ENCODE measurements at places on chromosomes 7 and 10.
A peak's percentile ranks its signal among the peaks of the same experiment; 100 is the strongest.

DNA sequence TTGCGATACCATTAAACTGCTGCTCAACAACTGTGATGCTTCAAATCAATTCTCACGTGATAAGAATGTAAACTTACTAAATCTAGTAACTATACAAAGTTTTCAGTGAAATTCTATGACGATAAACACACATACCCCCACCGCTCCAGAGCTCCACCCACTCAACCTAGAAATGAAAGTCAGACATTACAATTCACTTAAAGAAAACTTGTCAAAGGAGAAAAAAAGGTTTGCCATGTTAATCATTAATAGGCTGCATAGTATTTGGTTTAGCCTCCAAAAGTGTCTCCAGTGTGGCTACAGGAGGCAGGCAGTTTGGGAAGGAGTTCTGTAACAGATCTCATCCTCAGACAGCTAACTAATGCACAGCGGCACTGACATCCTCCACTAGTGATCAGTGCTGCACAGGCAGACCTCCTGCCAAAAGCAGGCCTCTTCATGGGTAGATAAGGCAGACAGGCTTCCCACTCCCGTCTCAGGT lies 3.1 kb downstream of the HERPUD2 start:
- no peak for DNase-seq

DNA sequence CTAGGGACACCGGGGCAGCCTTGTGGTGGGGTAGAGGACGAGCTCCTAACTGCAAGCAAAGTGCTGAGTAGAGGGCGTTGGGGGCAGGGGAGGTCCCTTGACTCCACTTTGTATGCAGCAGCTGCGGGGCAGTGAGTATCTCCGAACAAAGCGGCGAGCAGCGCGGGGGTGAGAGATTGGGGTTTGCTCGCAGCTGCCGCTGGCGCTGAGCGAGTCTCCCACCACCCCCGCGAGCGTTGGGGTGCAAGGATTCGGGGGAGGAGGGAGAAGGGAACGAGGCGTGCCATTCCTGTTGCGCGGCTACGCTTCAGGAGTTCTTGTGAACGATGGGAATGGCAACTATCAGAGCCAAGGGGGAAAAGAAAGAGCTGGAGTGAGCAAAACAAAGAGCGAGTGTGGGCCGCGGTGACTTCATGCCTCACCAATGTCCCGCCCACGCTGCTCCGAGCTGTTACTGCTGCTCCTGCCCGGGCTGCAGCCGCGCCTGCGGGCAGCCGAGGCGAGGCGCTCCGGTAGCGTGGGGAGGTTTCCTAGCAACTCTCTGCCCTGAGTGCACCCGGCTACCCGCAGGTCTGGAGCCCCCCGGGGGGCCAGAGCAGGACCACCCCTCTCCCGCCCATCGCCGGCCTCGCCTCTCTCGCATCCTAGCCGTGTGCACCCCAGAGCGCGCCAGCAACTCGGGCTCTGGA lies at the start of gene ITGB8:
TSS of gene ITGB8 (plus strand) at position 662 of the 689 bp plus-strand sequence. CDS start 907 bp downstream, outside the sequence.
- peak; percentile 77 for DNase-seq

GRCh38 chr7:84757761-84758160 lies 429.1 kb downstream of the SEMA3D start:
- DNase-seq, result no peak

- no peak for DNase-seq
These were observed 526.7 kb upstream of the NRP1 start for GRCh38 chr10:33861016-33861704.

GRCh38 chr7:24891311-24891735 lies 88.7 kb downstream of the OSBPL3 start:
- DNase-seq, result no peak

DNA sequence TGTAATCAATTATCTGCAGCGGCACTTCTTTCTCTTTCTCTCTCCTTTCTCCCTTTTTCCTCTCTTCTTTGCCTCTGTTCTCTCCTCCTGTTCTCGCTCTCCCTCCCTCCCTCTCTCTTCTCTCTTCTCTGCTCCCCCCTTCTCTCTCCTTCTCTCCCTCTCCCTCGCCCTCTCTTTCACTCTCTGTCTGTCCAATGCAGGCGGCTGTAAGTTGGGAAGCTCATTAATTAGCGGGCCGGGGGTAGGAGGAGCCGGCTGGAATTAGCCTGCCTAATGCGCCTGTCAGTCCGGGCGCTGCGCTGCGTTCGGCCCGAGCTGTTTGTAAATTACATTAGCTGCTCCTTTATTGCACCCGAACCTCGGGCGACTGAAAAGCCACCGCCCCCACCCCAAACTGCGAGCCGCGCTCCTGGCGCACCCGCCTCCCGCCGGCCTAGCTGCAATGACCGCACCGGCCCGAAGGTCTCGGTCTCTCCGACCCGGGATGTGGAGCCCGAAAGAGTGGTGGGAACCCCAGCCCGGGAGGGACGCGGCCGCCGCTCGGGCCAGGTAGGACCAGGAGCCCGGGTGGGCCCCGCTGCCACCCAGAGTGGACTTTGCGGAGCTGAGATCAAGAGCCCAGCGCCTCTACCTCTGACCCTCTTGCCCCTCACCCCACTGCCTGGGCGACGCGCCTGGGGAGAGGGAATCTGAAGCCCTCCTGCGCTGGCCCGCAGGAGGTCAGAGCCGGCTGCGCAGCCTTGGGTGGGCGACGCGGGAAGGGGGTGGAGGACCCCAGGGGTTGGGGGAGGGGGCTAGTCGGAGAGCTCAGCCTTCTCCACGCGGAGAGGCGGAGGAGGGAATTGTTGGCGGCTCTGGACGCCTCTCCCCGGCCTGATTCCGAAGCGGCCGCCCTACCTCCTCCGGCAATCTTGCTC lies at the start of gene LBX1:
TSS of gene LBX1 (minus strand) at position 198 of the 917 bp plus-strand sequence. CDS start 648 bp downstream, outside the sequence.
- peak; percentile 22 for DNase-seq

DNA sequence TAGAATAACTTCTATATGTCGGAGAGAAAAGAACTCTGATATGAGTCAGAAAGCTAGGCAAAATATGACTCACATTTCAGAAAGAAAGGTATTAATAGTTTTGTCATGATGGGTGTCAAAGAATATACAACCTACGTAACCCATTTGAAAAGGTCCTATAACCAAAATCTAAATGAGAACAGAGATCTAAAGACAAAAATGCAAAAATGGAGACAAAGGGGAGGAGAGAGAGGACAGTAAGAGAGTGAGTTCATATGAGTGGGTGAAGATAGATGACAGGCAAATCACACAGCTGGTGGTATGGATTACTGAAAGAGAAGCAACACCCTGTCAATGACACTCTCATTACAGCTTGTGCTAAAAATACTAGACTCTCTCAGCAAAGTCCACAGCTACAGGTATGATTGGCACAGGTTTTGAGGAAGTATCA lies 25.6 kb downstream of the ANKMY2 start:
- no peak for DNase-seq

DNA sequence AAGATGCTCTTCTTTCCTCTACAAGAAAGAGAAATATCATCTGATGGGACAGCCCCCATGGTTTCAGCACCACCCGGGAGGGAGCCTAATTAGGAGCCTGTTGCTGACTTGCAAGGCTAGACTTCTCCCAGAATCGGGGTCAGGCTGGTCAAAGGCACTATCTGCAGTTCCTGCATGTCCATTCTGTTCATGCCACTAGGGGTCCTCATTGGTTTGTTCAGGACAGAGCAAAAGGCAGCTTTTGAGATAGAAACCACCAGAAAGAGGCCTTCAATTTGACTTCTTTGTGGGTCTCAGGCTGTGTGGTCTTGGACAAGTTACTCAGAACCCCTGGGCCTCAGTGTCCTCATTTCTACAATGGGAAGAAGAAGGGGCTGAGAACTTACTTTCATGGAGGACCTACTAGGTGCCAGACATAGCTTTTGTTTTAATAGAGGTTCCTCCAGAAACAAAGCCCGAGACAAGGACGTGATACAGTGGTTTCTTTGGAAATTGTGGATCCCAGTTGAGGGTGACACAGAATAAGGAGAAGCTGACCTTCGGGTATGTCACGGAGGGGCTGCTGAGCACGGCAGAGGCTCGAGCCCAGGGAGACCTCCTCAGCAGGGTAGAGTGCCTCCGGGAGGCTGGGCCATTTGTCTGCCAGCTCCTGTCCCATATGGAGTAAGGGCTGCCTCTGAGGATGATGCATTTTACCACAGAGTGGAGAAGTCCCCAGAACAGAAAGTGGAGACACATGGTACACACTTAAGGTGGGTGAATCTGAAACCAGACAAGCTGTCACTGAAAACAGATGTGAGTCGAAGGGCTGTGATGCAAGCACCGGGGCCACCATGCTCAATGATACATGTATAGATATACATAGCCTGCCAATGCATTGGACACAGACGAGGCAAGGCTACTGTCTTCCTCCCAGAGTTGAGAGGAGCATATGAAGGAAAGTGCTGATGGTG lies 33.1 kb upstream of the NEUROD6 start:
- peak; percentile 41 for DNase-seq

GRCh38 chr10:24375510-24375909 lies 166.6 kb downstream of the KIAA1217 start:
- no peak for DNase-seq

DNA sequence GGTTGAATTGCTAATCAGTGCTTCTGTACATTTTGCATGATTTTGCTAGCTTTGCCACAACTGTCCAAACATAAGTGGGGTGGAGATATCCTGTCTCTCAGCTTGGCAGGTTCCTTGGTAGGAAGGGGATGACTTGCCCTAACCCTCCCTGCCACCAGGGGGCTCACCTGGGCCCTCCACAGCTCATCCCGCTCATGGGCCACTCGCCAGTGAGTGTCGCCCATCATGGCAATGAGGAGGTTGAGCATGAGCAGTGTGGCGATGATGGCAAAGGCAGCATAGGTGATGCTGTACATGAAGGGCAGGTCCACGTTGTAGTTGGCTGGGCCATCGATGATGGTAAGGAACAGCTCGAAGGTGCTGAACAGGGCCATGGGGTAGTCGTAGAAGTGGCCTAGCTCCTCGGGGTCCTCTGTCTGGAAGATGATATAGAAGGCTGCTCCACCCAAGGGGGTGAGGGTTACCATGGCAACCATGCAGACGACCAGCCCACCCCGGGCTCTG lies 12.2 kb downstream of the TRPV6 start:
- no peak for DNase-seq

- DNase-seq, result no peak
These were observed 13.5 kb upstream of the SCRN1 start for GRCh38 chr7:30003098-30003497.

- DNase-seq, result no peak
These were observed 101.0 kb downstream of the AOAH start for GRCh38 chr7:36623247-36623646.

DNA sequence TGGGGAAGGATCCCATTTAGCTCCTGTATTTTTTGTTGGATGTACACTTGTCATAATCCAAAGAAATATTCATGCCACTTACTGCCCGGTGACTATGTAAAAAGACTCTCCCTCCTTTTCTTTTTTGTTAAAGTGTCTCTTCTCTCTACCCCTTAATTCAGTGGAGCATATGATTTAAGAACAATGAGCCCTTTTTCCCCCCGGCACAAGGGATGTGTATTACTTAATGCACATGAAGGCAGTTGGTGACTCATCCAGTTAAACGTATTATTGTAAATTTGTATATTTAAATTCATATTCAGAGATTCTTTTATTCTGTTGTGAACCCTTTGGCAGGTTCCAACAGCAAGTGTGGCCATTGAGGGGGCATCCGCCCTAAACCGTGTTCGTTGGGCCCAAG lies 241.9 kb downstream of the SLC25A13 start:
- no peak for DNase-seq

DNA sequence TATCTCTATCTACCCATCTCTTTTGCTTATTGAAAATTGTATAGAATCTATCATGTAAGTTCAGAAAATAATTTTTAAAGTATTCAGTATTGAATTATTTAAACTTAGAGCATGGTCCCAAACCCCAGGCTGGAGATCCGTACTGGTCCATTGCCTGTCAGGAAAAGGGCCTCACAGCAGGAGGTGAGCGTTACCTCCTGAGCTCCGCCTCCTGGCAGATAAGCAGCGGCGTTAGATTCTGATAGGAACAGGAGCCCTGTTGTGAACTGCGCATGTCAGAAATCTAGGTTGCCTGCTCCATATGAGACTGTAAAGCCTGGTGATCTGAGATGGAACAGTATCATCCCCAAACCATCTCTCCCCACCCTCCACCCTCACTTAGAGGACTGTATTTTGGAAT lies 266.0 kb upstream of the CNTNAP2 start:
- no peak for DNase-seq

DNA sequence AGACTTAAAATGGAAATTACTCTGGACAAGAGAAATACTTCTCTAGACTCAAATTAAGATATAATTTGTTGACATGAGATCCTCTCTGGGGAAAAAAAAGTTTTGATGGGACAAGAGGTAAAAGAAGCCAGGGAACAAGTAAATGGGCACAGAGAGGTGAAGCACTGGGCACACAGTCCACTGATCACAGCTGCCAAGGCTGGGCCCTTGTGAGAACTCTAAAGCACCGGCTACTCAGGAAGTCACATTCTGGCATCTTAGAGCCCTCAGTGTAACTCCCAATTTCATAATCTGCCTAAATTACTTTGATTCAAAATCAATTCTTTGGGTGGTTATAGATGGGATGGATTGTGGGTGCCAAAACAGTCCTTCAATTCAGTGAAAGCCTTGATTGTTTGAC lies 123.2 kb upstream of the CACNA2D1 start:
- DNase-seq, result peak; percentile 82

DNA sequence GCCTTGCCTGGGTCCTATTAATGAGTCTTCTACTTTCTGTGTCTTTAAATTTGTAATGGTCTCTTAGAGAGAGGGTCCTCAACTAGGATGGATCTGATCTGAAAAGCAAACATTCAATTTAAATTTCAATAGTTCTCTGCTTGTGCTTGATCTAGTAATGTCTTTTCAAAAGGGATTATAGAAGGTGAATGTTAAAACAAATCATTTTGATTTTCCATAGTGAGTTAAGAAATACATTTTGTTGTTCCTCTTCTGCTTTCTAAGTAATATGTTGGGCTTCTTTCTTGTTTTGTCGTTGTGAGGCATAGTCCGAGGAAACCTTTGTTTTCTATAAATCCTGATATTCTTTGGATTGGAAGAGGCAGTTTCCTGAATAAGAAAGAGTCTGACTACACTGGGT lies 18.8 kb downstream of the NRF1 start:
- DNase-seq, result no peak

DNA sequence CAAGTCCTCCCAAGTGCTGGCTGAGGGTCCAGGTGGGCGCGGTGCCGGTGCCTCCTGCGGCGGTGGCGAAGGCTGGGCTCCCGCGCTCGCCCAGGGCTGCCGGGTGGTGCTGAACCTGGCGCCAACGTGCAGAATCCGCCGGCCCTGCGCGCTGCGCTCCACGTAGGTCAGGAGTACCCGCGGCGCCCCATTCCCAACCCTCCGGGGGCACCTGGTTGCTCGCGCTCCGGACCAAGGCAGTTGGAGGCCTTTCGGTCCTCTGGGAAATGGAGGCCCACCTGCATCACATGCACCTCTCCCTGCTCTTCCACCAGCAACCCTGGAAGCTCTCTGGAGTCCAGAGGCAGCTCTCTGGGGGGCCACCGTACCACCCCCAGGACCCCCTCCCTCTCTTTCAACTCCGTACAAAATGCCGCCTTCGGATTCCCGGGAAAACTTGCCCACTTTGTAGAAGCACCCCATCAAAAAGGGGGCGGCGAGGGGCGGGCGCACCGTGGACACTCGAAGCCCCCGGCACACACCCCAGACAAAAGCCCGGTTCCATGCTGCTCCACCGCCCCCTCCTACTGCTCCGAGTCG lies 745 bp downstream of the SLC16A9 start:
- DNase-seq, result peak; percentile 26

- peak; percentile 63 for DNase-seq
These were observed 86.8 kb downstream of the GPR158 start for GRCh38 chr10:25261558-25261957.

GRCh38 chr7:142808461-142808801 lies 37.7 kb downstream of the PRSS2 start:
- DNase-seq, result no peak

GRCh38 chr10:14093730-14094484 lies 236.8 kb downstream of the FRMD4A start:
- peak; percentile 41 for DNase-seq

Measured in NCI-H1092 treated with DMSO at 0.1 percent for 48 hours (cell line).